ENCODE measurements at places on chromosomes 13 and 19. TPM values are rescaled to one million over a fixed set of nuclear protein-coding genes. Genes with fewer than 3 reads are reported as not detected.

The SWSAP1 gene
- 2.7 TPM for polyA plus RNA-seq

The CARS2 gene
- polyA plus RNA-seq: 60.6 TPM

The IGFL2 gene
- polyA plus RNA-seq: not detected

The CYP4F2 gene
- not detected for polyA plus RNA-seq

The ZNF844 gene
- polyA plus RNA-seq: 23.6 TPM

The ZNF541 gene
- 0.30 TPM for polyA plus RNA-seq

The NLRP11 gene
- polyA plus RNA-seq: 0.19 TPM

The CPAMD8 gene
- 34.3 TPM for polyA plus RNA-seq

The ZNF177 gene
- polyA plus RNA-seq: 11.1 TPM

The C19orf81 gene
- polyA plus RNA-seq: 0.48 TPM

The ATP4A gene
- polyA plus RNA-seq: not detected

The PRR22 gene
- 2.3 TPM for polyA plus RNA-seq

The BORA gene
- polyA plus RNA-seq: 9.6 TPM

The TRPM4 gene
- polyA plus RNA-seq: 33.3 TPM

The ETV2 gene
- polyA plus RNA-seq: 2.0 TPM

The DPF1 gene
- polyA plus RNA-seq: 1.6 TPM

The C19orf18 gene
- 1.3 TPM for polyA plus RNA-seq

The TMEM238 gene
- polyA plus RNA-seq: 0.31 TPM

The CACTIN gene
- 20.9 TPM for polyA plus RNA-seq

The IER2 gene
- 50.6 TPM for polyA plus RNA-seq

Measured in left renal pelvis (tissue), 4 donors.